Right forelimb (tissue), 1 donor: ENCODE measurements at places on chromosomes 7 and 10.

- no peak for DNase-seq
Measured at GRCh38 chr7:80098795-80099194, 35.8 kb upstream of the GNAI1 start.

- DNase-seq: no peak
Measured at GRCh38 chr7:85851571-85852193, 664.8 kb upstream of the SEMA3D start.

- DNase-seq: no peak
Measured at GRCh38 chr7:130875-131780, 61.2 kb upstream of the FAM20C start.

- DNase-seq: no peak
Measured at GRCh38 chr7:11228515-11228914, 254.8 kb downstream of the PHF14 start.
